Testis (tissue), 5 donors: ENCODE measurements at places on chromosomes 4 and X.

- H3K36me3 ChIP-seq: no peaks in the 10 kb centered on the region
- H3K4me1 ChIP-seq: no peaks in the 10 kb centered on the region
- no peaks in the 10 kb centered on the region for H3K27me3 ChIP-seq
- no peak overlapping the region for H3K4me3 ChIP-seq
- no peak for DNase-seq
- H3K27ac ChIP-seq: no peak overlapping the region
These were observed 17.7 kb upstream of the MRFAP1 start for GRCh38 chr4:6622744-6623143.

DNA sequence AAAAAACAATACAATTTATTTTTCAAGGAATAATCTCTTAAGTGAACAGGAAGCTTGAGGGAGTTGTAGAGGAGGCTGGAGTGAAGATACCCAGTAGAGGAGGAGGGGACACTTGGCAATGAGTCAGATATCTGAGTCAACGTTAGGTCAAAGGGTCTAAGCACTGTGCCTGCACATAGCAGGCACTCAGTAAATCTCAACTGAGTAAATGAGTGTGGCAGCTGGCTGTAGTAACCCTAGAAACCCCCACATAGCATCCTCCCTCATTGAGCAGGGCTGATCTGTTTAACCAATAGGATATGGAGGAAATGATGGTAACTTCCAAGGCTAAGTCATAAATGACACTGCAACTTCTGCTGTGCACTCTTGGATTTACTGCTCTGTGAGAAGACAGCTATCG is 186.0 kb upstream of the FAM241A start:
- H3K4me3 ChIP-seq: no peak overlapping the region
- H3K27ac ChIP-seq: no peak overlapping the region
- H3K27me3 ChIP-seq: no peaks in the 10 kb centered on the region
- no peak for DNase-seq
- no peaks in the 10 kb centered on the region for H3K36me3 ChIP-seq
- no peaks in the 10 kb centered on the region for H3K4me1 ChIP-seq

DNA sequence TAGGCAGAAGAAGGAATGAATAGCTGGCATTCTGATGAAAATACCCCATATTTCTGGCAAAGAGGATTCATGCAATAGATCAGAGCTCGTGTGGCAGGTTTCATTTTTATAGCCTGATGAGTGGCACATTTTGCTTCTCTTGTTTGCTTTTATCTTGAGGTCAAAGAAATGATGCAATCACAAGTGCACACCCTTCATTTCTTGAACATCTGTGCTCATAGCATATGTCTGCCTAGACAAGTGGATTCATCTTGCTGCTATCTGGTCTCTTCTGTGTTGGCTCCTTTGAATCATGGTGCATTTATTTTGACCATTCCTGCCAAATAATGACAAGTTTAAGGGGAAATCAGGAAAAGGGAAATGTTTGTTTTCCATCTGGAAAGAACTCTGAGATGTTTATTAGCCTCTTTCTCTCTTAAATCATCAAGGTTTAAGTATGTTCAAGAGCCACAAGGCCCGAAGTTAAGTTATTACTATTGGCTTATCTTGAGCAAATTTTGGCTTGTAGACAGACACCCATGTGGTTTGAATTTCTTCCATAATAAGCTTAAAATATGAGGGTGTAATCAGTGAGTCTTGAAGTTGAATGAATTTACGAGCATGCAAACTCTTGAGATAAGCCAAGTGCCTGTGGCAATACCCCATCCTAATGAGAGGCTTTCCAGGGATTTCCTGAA is 59.3 kb upstream of the HS3ST1 start:
- no peaks in the 10 kb centered on the region for H3K4me1 ChIP-seq
- H3K4me3 ChIP-seq: no peak overlapping the region
- no peaks in the 10 kb centered on the region for H3K36me3 ChIP-seq
- no peak overlapping the region for H3K27ac ChIP-seq

GRCh38 chr4:180665481-180665880 is 1577.7 kb upstream of the TENM3 start:
- H3K27me3 ChIP-seq: no peaks in the 10 kb centered on the region
- H3K27ac ChIP-seq: no peak overlapping the region
- no peak for DNase-seq

DNA sequence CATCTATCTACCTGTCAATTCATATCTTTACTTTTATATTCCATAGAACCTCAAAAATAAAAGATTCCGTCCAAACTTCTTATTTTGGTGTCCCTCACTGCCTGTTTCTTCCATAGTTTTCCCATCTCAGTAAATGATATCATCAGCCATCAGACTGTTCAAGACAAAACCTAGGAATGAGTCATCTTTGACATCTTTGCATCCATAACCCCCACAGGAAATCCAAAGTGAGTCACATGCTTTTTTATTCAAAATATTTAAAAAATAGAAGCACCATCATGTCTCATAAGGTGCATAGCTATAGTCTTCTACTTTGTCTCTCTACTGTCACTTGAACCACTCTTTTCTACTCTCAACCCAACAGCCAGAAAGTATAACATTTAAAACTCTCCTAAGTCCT is 29.9 kb upstream of the CXXC4 start:
- H3K4me1 ChIP-seq: no peaks in the 10 kb centered on the region
- DNase-seq: no peak
- no peaks in the 10 kb centered on the region for H3K27me3 ChIP-seq
- H3K27ac ChIP-seq: no peak overlapping the region
- no peaks in the 10 kb centered on the region for H3K36me3 ChIP-seq
- H3K4me3 ChIP-seq: no peak overlapping the region

GRCh38 chr4:19832411-19832810 is 419.3 kb upstream of the SLIT2 start:
- H3K27ac ChIP-seq: no peak overlapping the region
- H3K36me3 ChIP-seq: no peaks in the 10 kb centered on the region
- no peaks in the 10 kb centered on the region for H3K4me1 ChIP-seq
- no peak for DNase-seq
- H3K27me3 ChIP-seq: no peaks in the 10 kb centered on the region
- H3K4me3 ChIP-seq: no peak overlapping the region

GRCh38 chr4:161555689-161556660 is 607.8 kb downstream of the FSTL5 start:
- DNase-seq: no peak
- no peaks in the 10 kb centered on the region for H3K4me1 ChIP-seq
- no peaks in the 10 kb centered on the region for H3K36me3 ChIP-seq

- H3K4me1 ChIP-seq: no peaks in the 10 kb centered on the region
- H3K27ac ChIP-seq: no peak overlapping the region
- H3K4me3 ChIP-seq: no peak overlapping the region
- H3K27me3 ChIP-seq: no peaks in the 10 kb centered on the region
- DNase-seq: no peak
These were observed 1.2 kb downstream of the H2BW2 start for GRCh38 chrX:104041003-104041402.

- no peaks in the 10 kb centered on the region for H3K27me3 ChIP-seq
- no peak for DNase-seq
- no peak overlapping the region for H3K27ac ChIP-seq
- no peaks in the 10 kb centered on the region for H3K4me1 ChIP-seq
- H3K4me3 ChIP-seq: no peak overlapping the region
- H3K36me3 ChIP-seq: no peaks in the 10 kb centered on the region
These were observed 10.4 kb downstream of the CORIN start for GRCh38 chr4:47827343-47828047.
